ENCODE measurements at places on chromosomes 2 and 18. TPM values are rescaled to one million over a fixed set of nuclear protein-coding genes. Genes with fewer than 3 reads are reported as not detected.

DNA sequence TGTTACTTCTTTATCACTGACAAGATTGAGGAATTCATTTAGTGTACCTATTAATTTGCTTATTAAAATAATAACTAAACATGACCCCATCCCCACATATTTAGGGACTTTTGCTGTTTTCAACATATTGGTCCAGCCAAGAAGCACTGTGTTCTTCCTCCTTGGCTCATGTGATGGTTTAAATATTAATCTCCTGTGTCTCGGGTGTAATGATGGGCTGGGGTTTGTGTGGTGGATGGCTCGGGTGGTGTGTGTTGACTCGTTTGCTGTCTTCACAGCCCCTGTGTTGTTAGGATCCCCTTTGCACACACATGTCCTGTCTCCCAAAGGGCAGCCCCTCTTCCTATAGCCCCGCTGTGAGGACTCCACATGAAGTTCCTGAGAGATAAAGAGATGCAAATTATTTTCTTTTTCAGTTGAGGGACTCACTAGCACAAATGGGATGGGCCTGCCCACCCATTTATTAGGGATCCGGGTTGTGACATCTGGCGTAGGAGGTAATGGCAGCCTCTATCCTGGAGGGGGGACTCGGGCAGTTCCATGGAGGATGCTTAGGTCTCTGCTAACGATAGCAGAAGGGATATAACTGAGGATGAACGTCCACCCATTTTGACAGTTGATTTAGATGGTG, 53.4 kb downstream of the FHOD3 start:
- no peak for DNase-seq
- no peaks in the 10 kb centered on the region for H3K36me3 ChIP-seq
- no peaks in the 10 kb centered on the region for H3K4me1 ChIP-seq
- no peak overlapping the region for H3K27ac ChIP-seq

The EMILIN2 gene
- total RNA-seq, result 7.4 TPM

GRCh38 chr2:81087646-81088045, 783.1 kb upstream of the LRRTM1 start:
- H3K27ac ChIP-seq, result no peak overlapping the region
- no peaks in the 10 kb centered on the region for H3K4me1 ChIP-seq
- no peak overlapping the region for H3K4me3 ChIP-seq
- no peaks in the 10 kb centered on the region for H3K36me3 ChIP-seq
- no peak for DNase-seq
- no peaks in the 10 kb centered on the region for H3K27me3 ChIP-seq

DNA sequence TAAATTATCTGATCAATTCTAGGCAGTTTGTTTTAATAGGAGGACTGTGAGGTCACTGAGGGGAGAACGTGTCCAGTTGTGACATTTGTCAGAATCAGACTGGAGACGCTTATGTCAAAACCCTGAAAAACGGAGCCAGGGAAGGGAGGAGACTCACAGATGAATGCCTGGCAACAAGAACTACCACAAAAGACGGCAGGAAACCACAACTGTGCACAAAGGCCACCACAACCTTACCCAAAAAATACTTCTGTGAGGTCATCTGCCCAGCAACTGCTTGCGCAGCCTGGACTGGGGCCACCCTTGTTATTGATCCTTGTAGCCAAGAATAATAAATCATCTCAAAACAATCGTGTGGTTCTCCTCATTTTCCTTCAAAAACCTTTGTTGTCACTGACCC, 173.0 kb upstream of the ALKAL2 start:
- H3K4me1 ChIP-seq, result no peaks in the 10 kb centered on the region
- H3K4me3 ChIP-seq, result no peak overlapping the region
- no peak overlapping the region for H3K27ac ChIP-seq
- DNase-seq, result no peak
- no peaks in the 10 kb centered on the region for H3K27me3 ChIP-seq

GRCh38 chr2:19357402-19358241, 801 bp downstream of the OSR1 start:
- peaks cover 92% of the 10 kb centered on the region for H3K27me3 ChIP-seq
- no peak for DNase-seq
- peaks cover 49% of the 10 kb centered on the region for H3K4me1 ChIP-seq
- peak overlapping the region; percentile 58 for H3K27ac ChIP-seq

The AMER3 gene
- not detected for total RNA-seq

DNA sequence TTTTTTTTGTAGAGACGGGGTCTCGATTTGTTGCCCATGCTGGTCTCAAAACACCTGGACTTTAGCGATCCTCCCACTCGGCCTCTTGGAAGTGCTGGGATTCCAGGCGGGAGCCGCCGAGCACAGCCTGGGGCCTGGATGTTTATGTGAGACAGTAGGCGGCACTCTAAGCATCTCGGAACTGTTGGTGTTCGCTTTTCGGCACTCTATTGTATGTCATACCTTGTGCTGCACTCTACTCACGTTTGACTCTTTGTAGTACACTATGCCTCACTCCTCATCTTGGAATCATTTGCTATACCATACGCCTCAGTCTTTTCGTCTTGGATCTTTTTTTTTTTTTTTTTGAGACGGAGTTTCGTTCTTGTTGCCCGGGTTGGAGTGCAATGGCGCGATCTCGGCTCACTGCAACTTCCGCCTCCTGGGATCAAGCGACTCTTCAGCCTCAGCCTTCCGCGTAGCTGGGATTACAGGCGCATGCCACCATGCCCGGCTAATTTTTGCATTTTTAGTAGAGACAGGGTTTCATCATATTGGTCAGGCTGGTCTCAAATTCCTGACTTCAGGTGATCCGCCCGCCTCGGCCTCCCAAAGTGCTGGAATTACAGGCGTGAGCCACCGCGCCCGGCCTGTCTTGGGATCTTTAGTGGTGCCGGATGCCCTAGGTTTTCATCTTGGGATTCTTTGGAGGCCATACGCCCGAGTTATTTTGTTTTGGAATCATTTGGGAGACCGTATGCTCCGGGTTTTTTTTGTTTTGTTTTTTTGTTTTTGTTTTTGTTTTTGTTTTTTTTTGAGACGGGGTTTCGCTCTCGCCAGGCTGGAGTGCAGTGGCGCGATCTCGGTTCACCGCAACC, 24.2 kb upstream of the ZDBF2 start:
- H3K36me3 ChIP-seq, result no peaks in the 10 kb centered on the region
- H3K4me1 ChIP-seq, result no peaks in the 10 kb centered on the region
- no peaks in the 10 kb centered on the region for H3K27me3 ChIP-seq
- H3K27ac ChIP-seq, result no peak overlapping the region
- H3K4me3 ChIP-seq, result peak overlapping the region; percentile 19

The NFATC1 gene
- total RNA-seq, result 4.8 TPM

The SULT6B1 gene
- not detected for total RNA-seq

GRCh38 chr2:28286678-28287077, 106.0 kb upstream of the FOSL2 start:
- no peaks in the 10 kb centered on the region for H3K27me3 ChIP-seq
- no peak for DNase-seq
- H3K4me3 ChIP-seq, result no peak overlapping the region
- peak overlapping the region; percentile 30 for H3K27ac ChIP-seq

- peak overlapping the region; percentile 97 for H3K27ac ChIP-seq
- DNase-seq, result no peak
- no peaks in the 10 kb centered on the region for H3K27me3 ChIP-seq
Measured at GRCh38 chr2:110106642-110107041, 9.0 kb downstream of the MALL start.

DNA sequence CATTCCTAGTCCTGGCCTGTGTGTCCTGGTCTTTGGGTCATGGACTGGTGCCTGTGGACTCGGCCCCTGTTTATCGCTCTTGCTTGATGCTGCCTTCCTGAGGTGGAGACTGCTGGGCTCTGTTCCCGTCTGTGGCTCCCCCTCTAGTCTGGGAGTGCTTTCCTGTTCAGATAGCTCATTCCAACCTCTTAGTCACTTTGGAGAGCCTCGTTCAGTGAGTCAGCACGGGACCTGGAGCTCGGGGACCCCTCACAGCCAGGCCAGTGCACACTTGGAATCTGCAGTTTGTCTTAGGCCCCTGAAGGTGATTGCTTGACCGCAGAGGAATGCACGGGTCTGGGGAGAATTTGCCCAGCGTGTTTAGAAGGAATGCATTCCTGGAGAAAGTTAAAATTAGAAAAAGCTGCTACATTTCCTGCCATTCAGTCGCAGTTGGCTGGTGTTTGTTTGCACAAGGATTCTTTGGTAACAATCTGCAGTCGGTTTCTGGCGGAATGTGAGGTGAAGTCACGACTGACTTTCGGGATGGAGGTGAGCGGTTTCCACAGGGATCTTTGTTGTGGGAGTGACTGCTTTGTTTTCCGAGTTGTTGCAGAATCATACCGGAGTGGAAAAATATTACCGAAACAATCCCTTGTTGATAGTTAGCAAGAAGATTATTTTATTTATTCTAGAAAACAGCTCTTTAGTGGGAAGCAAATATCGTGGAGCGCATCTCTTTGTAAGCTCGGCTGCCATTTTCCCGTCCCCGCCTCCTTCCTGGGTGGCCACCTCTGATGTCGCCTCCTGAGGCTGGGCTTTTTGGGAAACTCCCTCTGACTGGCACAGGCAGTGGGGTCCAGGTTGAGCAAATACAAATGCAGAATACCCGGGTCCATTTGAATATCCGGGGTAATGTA, 29.6 kb downstream of the SH3BP4 start:
- peaks cover 33% of the 10 kb centered on the region for H3K4me1 ChIP-seq
- DNase-seq, result no peak
- no peaks in the 10 kb centered on the region for H3K27me3 ChIP-seq
- H3K36me3 ChIP-seq, result no peaks in the 10 kb centered on the region

The EPAS1 gene
- total RNA-seq, result 86.7 TPM

- H3K4me3 ChIP-seq, result no peak overlapping the region
- no peaks in the 10 kb centered on the region for H3K36me3 ChIP-seq
- no peaks in the 10 kb centered on the region for H3K27me3 ChIP-seq
- no peak for DNase-seq
- no peak overlapping the region for H3K27ac ChIP-seq
- no peaks in the 10 kb centered on the region for H3K4me1 ChIP-seq
Measured at GRCh38 chr18:76252880-76253279, 242.2 kb downstream of the ZNF516 start.

GRCh38 chr2:183505911-183506310, 381.7 kb downstream of the NUP35 start:
- no peaks in the 10 kb centered on the region for H3K36me3 ChIP-seq
- no peak overlapping the region for H3K27ac ChIP-seq
- H3K4me1 ChIP-seq, result no peaks in the 10 kb centered on the region
- no peak overlapping the region for H3K4me3 ChIP-seq
- no peak for DNase-seq

DNA sequence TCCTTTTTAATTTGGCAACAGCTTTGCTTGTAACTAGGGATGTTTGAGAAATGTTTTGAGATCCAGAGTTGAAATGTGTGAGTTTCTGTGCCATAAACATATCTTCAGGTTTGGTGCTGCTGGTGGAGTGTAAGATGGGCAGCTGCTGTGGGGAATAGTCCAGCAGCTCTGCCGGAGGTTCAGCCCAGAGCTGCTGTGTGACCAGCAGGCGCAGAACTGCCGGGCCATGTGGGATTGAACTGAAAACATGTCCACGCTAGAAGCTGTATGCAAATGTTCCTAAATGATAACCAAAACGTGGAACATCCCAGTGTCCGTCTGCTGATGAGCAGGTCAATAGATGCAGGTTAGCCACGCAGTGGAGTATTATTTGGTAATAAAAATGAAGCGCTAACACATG, 99.6 kb downstream of the DGKD start:
- H3K27ac ChIP-seq, result no peak overlapping the region
- H3K4me3 ChIP-seq, result no peak overlapping the region
- no peaks in the 10 kb centered on the region for H3K4me1 ChIP-seq
- no peak for DNase-seq
